Inflammatory macrophage (primary cell): ENCODE measurements at places on chromosomes 1 and 21.
A peak's percentile ranks its signal among the peaks of the same experiment; 100 is the strongest.

DNA sequence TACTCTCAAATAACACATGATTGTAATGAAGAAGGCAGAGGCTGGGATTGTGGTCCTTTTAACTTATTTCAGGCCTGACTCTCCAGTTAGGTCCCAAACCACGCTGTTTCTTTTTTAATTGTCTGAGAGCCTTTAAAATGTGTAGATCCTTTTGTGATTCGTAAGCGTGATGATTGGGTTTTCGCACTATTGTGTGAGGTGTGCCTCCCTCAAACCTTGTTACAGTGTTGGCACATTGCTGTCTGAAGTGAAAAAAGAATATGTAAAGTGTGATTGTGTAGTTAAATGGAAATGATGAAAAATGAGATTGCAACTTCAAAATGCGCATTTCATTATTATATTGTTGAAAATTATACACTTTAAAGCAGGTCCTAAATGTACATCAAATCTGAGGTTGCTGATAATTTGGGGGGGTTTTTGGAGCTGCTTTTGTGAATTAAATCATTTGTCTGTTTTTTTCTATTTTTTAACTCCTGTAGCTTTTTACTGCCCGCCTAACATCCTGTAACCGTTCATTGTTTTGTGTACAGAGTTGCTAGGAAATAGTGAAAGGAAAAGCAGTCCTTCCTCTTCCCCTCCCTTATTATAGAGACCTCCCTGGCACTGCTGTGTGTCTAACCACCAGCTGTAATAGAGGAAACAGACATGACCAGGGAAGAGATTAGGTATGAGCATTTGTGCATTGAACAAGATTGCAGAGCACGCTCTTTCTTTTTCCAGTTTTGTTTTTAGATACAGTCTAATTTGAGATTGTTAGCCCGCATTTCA lies 43.3 kb downstream of the IARS2 start:
- no peak for DNase-seq

DNA sequence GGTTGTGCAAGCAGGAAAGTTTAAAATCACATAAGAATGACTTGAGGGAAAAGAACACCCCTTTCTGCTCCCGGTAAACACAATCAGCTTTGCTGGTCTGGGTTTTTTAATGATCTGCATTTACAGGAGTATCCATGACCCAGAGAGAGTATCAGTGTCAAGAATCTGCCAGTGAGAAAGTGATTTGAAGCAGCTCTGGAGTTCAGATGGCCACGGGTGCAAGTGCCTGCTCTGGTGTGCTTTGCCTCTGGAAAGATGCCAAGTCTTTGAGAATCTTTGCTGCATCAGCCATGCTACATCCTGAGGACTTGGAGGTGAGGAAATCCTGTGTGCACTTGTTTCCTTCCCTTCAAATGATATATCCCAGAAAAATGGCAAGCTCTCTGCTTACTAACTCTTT lies 18.6 kb upstream of the MYSM1 start:
- no peak for DNase-seq

DNA sequence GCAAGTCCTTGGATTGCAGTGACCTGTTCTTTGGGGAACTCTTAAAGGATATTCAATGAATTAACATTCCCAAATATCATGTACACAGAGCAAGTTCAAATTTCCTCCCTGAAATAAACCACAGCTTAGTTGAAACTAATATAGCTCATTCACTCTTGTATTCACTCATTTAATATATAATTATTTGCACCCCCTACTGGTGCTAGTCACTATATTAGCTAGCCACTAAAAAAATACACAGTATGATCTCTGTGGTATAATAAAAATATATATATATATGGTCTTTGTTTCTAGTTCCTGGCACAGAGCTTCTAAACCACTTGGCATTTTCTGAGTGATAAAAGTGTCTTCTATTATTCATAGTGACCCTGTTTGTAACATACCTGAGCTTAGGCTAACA lies 177.3 kb upstream of the LYPLAL1 start:
- no peak for DNase-seq

- peak; percentile 31 for DNase-seq
These were observed 137.7 kb downstream of the COL11A1 start for GRCh38 chr1:102970496-102971078.

DNA sequence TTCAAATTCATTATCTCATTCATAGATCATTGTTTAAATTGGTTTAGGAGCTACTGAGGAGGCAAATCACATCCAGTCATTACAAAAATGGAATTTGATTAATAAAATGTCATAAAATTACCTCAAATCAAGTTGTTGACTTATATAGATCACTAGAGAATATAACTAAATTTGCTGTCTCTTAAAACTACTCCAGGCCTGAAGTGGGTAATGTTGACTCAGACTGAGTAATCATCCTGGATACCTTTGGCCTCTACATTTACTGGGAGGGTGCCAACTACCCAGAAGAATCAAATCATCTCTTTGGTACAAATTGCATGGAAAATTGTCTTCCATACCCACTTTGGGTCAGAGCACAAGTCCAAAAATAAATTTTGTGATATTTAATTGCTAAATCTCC lies 191.2 kb upstream of the GREM2 start:
- DNase-seq = no peak

GRCh38 chr1:7989762-7990428 lies 28.4 kb downstream of the PARK7 start:
- no peak for DNase-seq

GRCh38 chr21:46297338-46298271 lies 11.5 kb downstream of the YBEY start:
- no peak for DNase-seq
